ENCODE measurements at places on chromosomes 5 and 9.

DNA sequence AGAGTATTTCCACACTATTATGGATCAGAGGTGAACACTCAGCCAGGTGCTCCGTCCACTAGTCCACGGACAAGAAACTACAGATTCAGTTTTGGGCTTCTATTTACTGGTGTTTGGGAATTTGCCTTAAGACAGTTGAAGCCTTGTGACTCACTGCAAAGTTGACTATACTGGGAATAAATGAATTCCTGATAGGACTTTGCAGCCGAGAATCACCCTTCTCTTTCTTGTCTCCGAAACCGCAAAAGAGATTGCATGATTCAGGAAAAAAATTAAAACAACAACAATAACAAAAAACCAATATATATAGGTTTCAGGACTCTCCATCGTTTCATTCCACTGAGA lies 716 bp downstream of the TMEM171 start:
- no peak for DNase-seq

DNA sequence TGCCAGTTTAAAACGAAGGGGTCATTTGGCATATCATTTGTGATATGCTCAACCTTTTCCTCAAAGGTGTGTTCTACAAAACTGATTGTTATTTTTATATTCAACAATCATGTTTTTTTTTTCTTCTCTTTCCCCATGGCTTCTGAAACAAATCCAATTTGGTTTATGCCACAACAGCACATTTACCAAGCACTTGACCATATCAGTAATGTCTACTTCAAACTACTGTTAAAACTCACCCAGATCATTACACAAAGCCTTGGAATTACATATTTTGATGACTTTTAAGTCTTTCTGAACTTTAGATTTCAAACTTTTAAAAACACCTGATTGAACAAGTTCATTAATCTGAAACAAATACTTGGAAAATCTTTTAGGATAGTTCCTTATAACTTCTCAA lies 29.2 kb downstream of the PWWP2A start:
- no peak for DNase-seq

GRCh38 chr9:3906437-3907213 lies 380.8 kb upstream of the RFX3 start:
- DNase-seq = no peak

GRCh38 chr9:89218040-89218928 lies 39.7 kb upstream of the SHC3 start:
- no peak for DNase-seq

DNA sequence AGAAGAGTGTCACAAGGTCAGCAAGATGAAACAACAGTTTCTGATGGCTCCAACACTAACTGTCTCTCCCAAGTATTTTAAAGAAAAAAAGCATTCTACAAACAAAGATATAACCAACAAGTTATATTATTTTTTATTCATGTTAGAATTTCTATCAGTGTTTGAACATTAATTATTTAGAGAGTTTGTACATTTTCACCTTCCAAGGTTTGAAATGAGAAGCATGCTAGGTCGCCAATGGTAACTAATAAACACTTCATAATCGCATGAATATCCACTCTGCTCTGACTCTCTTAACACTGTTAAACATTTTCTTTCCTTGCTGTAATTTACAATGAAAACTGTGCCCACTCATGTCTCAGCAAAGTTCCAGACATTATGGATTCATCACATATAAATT lies 73.5 kb downstream of the PTCH1 start:
- DNase-seq = no peak

GRCh38 chr5:1707467-1707866 lies 92.2 kb downstream of the MRPL36 start:
- no peak for DNase-seq

GRCh38 chr9:106752581-106752980 lies 110.4 kb upstream of the ZNF462 start:
- DNase-seq = no peak

DNA sequence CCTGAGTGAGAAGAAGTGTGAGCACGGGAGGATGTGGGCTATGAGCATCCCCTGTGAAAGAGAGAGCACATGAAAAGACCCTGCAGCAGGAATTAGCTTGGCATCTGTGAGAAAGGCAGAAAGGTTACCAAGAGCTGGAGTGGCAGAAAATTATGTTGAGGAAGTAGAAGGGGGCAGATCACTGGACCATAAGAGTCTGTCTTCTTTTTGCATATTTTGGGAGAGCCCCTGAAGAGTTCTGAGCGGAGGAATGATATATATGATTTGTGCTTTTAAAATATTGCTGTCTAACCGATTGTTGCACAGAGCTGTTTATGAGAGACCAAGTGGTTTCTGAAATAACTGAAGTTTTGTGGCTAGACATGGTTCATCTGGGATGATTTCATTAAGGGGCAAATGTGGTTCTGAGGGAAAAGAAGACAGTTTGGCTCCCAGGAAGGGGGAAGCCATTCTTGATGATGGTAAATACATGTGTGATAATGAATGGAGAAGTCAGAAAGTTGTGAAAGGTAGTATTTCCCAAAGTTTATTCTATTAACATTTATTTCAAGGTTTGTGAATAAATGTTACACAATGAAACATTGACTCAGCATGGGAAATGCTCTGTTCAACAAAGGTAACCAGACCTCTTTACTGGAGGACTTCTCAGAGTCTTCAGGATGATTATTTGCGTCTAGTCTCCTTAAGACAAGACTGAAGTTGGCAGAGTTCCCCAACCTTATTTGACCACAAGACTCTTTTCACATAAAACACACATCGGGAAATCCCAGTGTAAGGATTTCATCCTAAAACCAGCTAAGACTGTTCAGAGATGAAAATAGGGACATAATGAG lies 31.5 kb upstream of the ADRB2 start:
- no peak for DNase-seq

- DNase-seq = no peak
Measured at GRCh38 chr9:133893191-133893994, 98.7 kb downstream of the VAV2 start.

- DNase-seq = no peak
Measured at GRCh38 chr5:155308289-155308688, 294.7 kb downstream of the KIF4B start.

DNA sequence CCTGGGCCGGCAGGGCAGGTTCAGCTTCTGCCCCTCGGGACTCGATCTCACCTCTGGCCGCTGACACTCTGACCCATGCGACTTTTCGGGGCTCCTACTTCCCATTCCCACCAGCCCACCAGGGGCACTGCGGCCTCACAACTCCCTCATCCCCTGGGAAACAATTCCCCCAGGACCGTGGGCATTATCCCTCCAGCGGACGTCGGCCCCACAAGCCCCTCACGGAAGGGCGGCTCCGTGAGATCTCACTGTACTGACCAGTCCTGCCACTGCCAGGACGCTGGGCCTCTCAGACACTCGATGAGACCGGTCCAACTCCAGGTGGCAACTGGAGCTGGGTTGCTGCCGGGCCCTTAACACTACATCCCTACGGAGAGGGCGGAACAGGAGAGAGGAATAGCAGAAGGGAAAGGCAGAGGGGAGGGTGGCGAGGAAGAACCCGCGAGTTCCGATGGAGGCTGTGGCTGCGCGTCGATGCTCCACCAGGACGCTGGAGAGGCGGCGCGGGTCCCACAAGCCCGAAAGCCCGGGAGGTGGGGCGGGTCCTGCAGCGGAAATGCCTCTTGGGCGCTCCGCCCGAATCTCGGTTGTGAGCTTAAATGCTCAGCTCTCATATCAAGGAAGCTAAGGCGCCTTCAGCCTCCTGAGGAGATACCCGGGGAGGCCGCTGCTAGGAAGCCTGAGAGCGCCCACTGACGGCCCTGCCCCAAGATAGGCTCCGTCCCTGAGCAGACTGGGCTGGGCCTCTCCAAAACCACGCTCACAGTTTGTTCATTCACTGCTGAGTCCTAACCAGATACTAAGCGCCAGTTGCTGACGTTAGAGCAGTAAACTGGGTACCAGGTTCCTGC lies 36.3 kb downstream of the VCP start:
- DNase-seq = peak; percentile 57

DNA sequence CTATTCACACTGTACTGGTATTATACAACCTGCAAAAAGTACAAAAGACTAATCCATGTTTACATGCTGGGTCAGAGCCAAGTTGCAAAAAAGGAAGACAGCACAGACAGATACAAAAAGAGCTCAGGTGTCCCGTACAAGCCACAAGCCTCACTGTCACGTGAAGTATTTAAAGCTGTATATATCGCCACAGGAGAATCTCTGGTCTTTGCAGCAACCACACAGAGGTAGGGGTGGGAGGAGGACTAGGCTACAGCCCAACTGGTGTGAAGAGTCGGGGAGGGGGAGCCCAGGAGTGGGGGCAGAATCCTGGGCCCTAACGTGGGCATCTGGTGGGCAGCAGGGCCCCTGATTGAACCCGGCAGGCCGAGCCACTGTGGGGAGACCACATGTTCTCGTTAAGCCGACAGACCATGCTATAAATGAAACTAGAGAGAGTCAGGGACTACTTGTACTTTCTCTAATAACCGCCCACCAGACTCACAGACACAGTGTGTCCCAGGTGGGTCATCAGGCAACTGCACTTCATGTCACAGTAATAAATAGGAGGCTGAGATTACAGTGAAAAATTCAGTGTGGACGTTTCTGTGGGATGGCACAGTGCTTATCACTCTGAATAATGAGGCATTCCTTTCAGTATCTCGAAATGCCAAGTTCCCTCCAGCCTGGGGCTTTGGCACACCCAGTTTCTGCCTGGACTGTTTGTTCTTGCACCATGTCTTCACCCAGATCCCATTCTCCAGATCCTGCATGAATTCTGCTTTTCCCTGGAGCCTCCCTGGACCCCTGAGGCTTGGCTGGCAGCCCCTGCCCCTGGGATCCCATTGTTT lies 79.3 kb upstream of the SH3PXD2B start:
- peak; percentile 18 for DNase-seq

DNA sequence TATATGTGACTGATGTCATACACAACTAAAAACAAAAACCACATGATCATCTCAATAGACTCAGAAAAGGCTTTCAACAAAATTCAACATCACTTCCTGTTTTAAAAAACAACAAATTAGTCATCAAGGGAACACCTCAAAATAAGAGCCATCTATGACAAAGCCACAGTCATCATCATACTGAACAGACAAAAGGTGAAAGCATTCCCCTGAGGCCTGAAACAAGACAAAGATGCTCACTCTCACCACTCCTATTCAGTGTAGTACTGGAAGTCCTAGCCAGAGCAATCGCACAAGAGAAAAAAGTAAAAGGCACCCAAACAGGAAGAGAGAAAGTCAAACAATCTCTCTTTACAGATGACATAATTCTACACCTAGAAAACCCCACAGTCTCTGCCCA lies 893.5 kb upstream of the EDIL3 start:
- DNase-seq = no peak

GRCh38 chr5:24547132-24547531 lies 97.6 kb downstream of the CDH10 start:
- no peak for DNase-seq

GRCh38 chr5:32419791-32420190 lies 24.7 kb downstream of the ZFR start:
- DNase-seq = no peak

DNA sequence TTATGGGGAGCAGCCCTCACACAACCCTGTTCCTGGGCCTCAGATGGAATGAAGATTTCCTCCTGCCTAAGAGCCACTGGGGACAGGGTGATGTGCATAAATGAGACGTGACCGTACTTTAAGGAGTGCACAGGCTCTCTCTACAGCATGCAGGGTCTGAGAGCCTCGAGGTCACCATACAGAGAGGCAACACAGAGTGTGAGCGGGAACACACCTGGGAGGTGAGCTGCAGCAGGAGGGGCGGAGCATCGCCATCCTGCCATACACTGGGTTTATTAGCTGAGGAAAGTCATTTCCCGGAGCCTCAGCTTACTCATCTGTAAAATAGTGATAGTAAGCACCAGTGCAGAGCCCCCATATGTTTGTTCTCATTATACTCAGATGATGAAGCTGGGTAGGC lies 182.5 kb upstream of the RAD23B start:
- DNase-seq = no peak

DNA sequence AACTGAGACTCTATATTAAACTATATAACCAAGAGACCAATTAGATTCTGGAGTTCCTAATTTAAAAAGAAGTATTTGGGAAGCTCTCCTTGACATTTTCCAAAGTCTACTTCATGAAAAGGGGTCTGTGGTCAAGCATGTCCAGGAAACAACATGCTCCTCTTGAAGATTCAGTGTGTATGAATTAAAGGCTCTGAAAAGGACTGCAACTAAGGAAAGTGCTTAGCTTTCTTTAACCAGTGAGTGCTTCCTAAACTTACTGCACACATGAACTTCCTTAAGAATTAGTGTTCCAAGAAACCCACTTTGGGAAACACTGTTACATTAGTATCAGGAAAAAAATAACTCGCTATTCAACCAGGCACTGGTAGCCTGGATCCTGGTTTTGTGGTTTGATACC lies 167.6 kb downstream of the MED27 start:
- no peak for DNase-seq

DNA sequence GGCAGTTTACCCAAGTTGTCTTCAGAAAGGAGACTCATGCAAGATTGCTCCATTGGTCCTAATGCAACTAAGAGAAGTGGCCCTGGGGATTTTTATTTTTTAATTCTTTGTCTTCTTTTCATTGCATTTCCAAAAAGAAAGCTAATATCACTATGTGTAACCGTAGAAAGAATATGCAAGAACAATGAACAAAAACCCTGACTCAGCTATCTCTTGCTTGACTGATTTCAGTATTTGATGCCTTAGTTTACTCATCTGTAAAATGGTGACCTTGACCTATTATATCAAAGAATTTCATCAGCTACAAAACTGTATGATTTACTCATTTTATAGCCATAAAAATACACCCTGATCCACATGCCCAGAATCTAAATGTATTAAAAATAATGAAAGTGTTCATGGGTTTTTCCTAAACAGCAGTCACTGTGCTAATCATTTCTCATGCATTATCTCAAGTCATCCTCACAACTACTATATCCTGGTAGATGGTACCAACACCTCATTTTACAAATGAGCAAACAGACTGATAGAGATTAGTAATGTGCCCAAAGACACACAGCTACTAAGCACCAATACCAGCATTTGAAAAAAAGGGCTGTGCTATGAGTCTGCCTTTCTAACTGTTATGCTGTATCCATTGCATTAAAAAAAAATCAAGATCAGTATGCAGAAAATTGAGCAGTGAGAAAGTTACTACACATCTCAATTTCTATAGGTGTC lies 185.7 kb downstream of the MLLT3 start:
- DNase-seq = no peak
